Osteoblast (primary cell): ENCODE measurements at places on chromosomes 4 and X. TPM values are rescaled to one million over a fixed set of nuclear protein-coding genes. Genes with fewer than 3 reads are reported as not detected.

Gene HGFAC
- total RNA-seq = not detected in 2 replicates

Gene ATOH1
- total RNA-seq = not detected in 2 replicates

Gene TLR8
- under 0.01 TPM in 1 of 2 replicates, not detected in the other for total RNA-seq

Gene TCEAL1
- 33.0 and 38.7 TPM in 2 replicates for total RNA-seq

Gene MAOB
- total RNA-seq = 0.29 and 0.72 TPM in 2 replicates

Gene CPLX1
- total RNA-seq = not detected in 2 replicates

Gene TSPAN7
- total RNA-seq = 0.29 and 0.36 TPM in 2 replicates

Gene MAGEB17
- not detected in 2 replicates for total RNA-seq

Gene LNX1
- 6.2 and 9.8 TPM in 2 replicates for total RNA-seq

Gene RNF128
- total RNA-seq = 0.59 and 0.72 TPM in 2 replicates

Gene HSFX2
- total RNA-seq = 0.36 TPM in 1 of 2 replicates, not detected in the other

Gene PABPC1L2A
- total RNA-seq = not detected in 2 replicates

Gene POU4F2
- not detected in 2 replicates for total RNA-seq

Gene CNGA1
- not detected in 2 replicates for total RNA-seq

Gene HPSE
- total RNA-seq = 0.29 and 0.36 TPM in 2 replicates

Gene PCYT1B
- 0.59 and 1.1 TPM in 2 replicates for total RNA-seq

Gene CHRDL1
- 8.0 and 25.9 TPM in 2 replicates for total RNA-seq

Gene STBD1
- 3.6 and 6.5 TPM in 2 replicates for total RNA-seq

Gene GPR143
- not detected in 2 replicates for total RNA-seq

Gene TCEAL7
- 6.5 and 10.0 TPM in 2 replicates for total RNA-seq

Gene SNX25
- 66.3 and 98.1 TPM in 2 replicates for total RNA-seq

Gene DCLK2
- 11.6 and 13.6 TPM in 2 replicates for total RNA-seq

Gene FAM47C
- not detected in 2 replicates for total RNA-seq

Gene NSDHL
- 15.9 and 18.9 TPM in 2 replicates for total RNA-seq

Gene CT45A5
- not detected in 2 replicates for total RNA-seq

Gene H2BW2
- not detected in 2 replicates for total RNA-seq

Gene PDE6B
- not detected in 2 replicates for total RNA-seq

Gene DRP2
- total RNA-seq = 0.59 and 0.72 TPM in 2 replicates

Gene RIPPLY1
- not detected in 2 replicates for total RNA-seq
